KBM-7 (cell line): ENCODE measurements at places on chromosomes 6 and 20.
A peak's percentile ranks its signal among the peaks of the same experiment; 100 is the strongest.

DNA sequence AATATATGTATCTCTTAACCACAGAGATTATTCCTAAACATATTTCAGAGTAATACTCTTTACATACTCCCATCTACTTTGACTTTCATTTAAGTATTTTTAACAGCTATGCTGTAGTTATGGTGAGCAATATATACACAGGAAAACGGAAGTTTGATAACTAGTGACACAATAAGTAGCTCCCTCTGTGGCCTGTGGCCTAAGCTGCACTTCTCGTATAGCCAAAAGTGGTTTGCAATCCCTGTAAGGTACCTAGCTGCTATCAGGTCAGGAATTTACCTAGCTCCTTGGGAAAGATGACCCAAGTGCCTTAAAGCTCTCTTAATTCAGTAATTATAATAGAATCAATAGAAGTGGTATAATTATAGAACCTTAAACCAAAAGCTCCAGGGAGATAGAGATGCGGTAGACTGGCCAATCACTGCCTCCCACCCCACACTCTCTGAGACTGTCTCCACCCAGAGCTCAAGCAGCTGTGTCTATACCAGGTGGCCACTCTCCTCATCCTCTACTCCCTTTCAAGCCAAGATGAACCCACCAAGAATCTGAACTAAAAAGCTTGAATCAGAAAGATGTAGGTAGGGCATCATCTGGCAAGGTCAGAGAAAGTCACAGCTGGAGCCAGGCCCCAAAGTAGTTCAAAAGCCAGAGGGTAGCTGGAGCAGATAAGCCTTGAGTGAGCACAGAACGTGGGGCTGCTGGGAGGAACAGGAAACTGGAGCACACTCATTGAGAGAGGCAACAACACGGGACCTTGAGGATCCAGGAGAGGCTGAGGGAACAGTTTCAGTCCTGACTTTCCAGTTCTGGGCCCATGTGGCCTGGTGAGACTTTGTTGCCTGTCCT lies 84.9 kb upstream of the ASF1A start:
- DNase-seq = peak; percentile 52

DNA sequence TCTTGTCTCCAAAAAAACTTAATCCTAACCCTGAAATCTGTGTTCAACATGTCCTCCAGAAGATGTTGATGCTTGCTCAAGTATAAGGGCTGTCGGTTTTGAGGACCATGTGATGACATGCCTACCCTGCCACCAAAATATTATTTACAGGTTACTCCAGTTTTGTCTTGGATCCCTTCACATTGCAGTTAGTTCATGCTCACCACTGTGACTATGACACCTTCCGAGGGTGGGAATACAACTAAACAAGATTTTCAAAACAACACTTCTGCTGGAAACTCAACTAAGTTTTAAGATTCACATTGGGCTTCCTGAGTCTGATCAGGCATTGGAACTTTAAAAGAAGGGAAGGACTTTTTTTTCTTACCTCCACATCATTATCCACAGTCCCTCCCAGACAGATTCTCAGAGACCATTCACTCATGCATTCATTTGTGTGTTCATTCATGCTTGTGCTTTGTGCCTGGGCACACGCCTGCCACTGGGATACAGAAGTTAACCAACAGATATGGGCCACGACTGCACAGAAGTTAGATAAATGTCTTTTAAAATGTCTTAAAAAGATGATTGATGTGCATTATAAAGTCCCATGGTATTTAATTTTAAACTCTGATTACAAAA lies 118.7 kb upstream of the GJE1 start:
- no peak for DNase-seq

DNA sequence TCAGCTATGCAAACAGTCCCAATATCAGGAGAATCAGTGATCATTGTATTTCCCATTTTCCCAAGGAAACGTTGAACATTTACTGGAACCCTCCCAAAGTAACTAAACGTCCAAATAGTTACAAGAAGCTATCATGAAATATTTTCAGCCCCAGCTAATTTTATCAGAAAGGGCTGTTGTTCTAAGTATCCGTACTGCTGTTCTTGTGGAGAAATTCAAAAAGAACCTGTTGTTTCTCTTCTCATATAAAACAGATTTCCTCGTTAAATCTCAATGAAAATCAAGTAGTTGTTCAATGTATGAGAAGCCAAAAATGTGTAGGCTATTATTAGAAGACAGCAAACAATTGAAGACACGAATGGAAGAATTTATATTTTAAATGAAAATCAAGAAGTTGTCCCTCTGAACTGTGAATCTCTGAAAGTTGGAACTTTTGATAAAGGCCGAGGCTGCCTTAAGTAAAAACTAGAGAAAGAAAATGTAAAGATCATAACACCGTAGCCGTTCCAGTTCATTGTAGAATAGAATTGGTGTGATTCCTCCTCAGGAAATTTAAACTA lies 107.7 kb downstream of the HFE start:
- DNase-seq = no peak

DNA sequence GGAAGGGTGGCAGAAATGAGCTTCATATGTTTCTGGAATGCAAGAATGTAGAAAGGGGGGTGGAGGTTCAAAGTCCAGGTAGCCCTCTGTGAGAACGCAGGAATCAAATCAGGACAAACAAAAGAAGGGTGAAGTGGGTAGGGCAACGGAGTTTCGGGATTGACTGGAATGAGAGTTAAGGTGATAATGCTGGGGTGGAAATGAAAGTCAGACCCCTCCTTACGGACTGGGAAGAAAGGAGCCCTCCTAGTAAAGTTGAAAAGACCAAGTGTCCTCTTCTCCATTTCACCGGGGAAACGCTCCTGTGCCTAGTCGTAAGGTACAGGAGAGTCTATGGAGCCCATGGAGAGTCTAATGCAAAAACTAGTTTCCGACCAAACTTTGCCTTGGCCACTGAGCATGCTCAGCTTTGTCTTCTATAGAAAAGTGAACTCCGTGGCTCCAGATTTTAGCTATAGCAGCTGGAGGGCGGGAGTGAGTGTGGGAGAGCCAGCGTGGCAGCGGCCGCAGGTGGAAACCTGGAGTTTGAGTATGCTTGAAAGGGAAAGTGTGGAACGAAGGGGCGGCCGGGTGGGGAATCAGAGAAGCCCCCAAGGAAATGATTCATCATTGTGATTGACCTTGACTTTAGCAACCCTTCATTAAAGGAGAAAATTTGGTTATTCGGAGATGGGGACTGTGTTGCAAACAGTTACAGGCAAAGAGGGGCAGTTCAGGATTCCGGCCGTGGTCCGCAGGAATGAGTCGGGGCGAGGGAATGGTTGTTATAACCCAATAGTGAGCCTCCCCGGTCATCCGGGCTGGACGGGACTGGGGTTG lies 1.3 kb upstream of the LRRC1 start:
- peak; percentile 78 for DNase-seq

GRCh38 chr20:44959082-44959637 lies 1.0 kb downstream of the TOMM34 start:
- DNase-seq = peak; percentile 40

DNA sequence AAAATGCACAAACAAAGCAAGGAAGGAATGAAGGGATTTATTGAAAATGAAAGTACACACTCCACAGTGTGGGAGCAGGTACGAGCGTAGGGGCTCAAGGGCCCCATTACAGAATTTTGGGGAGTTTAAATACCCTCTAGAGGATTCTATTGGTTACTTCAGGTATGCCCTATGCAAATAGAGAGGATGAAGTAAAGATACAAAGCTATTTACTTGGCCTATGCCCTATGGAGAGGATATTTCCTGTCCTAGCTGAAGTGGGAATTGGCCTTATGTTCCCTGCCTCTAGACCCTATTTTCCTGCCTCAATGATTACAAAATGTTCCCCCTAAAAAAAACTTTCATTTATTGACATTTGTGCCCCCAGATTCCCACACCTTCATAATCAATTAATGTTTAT lies 59.7 kb upstream of the ASIP start:
- DNase-seq = no peak

- DNase-seq = no peak
Measured at GRCh38 chr6:148385379-148385778, 42.7 kb downstream of the SASH1 start.

GRCh38 chr6:140437619-140438345 lies 1063.3 kb upstream of the CITED2 start:
- no peak for DNase-seq

DNA sequence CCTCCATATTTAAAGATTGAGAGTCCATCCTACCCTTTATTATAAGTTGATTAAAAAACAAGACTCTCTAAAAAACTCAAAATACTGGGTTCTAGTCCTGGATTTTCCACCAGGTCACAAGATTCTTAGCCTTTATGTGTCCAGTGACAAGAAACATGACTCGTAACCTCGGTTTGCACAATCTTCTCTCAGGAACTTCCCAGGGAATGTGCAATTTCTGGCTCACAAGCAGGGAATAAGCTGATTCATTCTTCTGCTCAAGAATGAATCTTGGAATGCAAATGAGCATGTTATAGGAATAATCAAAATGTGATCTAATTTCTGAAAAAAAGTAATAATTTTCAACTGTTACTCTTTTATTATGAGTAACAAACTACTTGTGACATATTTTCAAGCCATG lies 45.1 kb downstream of the OGFRL1 start:
- no peak for DNase-seq

DNA sequence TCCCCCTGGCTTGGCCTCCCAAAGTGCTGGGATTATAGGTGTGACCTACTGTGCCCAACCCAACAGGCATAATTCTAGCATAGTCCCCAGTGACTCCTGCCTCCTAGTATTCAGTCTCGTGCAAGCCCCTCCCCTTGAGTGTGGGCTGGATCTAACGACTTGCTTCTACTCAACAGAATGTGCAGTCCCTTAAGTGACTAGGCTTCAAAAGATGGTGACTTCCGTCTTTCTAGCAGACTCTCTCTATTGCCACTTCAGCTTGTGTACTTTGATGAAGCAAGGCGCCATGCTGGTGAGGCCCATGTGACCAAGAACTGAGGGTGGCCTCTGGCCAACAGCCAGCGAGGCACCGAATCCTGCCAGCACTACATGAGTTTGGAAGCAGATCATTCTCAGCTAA lies 109.6 kb upstream of the TRAF3IP2 start:
- no peak for DNase-seq

- DNase-seq = no peak
Measured at GRCh38 chr6:144305567-144305966, 20.4 kb downstream of the UTRN start.

DNA sequence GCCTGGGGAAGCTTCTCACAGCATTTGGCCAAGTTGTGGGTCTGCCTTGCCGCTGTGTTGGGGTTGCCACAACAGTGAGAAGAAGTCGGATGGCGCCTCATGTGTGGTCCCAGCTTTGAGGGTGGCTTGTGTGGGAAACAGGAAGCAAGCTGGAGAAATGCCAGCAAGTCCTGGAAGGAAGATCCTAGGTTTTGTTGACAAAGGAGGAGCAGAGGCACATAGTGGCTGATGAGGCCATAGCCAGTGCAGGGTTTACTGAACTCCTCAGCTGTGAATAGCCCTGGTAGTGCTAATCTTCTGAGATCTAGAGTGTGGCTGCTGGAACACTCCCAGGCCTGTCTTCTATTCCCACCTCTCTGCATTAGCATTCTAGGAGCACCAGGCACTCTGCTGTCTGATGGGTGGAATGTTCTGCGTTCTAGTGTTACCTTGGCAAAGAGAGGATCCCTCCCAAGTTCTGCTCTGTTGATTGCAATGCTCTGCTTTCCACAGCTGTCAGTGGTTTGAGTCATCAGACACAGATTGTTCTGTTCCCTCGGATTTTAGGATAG lies 25.2 kb downstream of the SNPH start:
- no peak for DNase-seq

DNA sequence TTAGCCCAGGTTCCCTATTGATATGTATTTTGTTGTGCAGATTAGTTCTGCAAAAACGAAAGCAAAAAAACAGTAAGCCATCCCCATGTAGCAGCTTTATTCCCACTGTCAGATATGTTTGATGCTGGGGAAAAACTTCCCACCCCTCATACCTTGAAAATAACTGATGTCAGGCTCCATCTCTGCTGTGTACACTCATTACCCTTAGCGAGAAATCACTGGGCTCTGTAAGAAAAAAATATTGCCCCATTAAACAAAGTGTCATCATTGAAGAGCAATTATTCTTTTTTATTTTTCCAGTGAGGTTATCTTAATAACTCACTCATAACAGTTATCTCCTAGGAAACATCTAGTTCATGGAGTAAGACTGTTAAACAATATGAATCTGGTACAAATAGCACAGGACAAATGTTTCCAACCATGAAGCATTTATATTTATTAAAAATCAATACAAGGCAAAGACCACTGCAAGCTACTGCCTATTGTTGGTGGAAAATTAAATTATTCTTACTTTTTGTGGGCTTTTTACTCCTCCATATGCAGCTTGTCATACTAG lies 268.8 kb downstream of the LMBRD1 start:
- no peak for DNase-seq

DNA sequence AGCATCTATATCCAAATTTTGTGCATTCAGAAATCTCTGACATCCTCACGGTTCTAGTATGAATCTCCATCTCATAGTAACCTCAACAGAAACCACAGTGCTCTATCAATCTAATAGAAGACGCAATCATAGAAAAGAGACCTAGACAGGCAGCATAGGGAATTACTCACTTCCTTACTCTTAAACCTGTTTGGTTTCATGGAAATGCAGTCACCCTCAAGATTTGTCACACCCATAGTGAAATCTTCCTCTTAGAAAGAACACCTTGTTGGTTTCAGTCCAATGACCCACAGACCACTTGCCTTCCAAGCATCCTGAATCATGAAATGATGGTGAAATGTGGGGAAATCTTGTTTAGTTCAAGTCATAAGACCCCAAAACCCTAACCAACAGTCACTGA lies 166.1 kb upstream of the PRDM1 start:
- no peak for DNase-seq

GRCh38 chr20:50498071-50498776 lies 12.0 kb upstream of the PTPN1 start:
- DNase-seq = no peak

DNA sequence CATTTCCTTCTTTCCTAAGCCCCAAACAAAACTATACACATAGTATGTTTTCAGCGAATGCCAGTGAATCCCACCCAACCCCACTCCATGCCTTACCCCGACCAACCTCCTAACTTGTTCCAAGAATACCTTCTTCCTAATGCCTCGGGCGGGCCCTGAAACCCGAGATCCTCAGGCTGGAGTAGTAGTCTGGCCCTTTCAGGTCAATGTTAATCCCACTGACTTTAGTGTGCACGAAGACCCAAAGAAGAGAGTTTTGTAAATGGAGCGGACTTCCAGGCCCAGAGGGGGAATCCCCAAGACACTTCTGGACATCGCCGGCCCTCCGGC lies 394 bp downstream of the YIPF3 start:
- no peak for DNase-seq

- DNase-seq = no peak
Measured at GRCh38 chr6:150494241-150494640, 105.4 kb upstream of the PLEKHG1 start.

- no peak for DNase-seq
Measured at GRCh38 chr20:24695529-24696225, 226.2 kb downstream of the SYNDIG1 start.

DNA sequence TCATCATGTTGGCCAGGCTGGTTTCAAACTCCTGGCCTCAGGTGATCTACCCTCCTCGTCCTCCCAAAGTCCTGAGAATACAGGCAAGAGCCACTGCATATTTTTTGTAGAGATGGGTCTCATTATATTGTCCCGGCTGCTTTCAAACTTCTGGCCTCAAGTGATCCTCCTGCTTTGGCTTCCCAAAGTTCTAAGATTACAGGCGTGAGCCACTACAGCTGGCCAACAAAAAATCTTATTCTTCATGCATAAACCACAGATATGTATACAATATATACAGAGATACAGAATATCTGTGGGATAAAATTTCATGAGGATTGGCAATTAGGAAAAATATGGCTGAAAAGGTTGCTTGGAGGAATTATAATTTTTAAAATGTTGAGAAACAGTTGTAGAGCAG lies 49.9 kb downstream of the SLC35A1 start:
- no peak for DNase-seq
